ENCODE measurements at places on chromosomes 2 and 18.

- no peak for DNase-seq
Observed at GRCh38 chr2:238105506-238106338, 5.6 kb downstream of the ESPNL start.

GRCh38 chr2:71001592-71001927 lies 6.9 kb upstream of the TEX261 start:
- DNase-seq = no peak

- no peak for DNase-seq
Observed at GRCh38 chr2:120905824-120906571, 170.3 kb downstream of the GLI2 start.

GRCh38 chr18:76434452-76434851 lies 60.6 kb downstream of the ZNF516 start:
- DNase-seq = no peak

- no peak for DNase-seq
Observed at GRCh38 chr2:40654346-40654745, 202.5 kb upstream of the SLC8A1 start.

GRCh38 chr2:62467475-62468321 lies 38.3 kb downstream of the TMEM17 start:
- DNase-seq = no peak

All from globus pallidus (tissue), 1 donor.